CD4-positive, CD25-positive, alpha-beta regulatory T cell (primary cell): ENCODE measurements at places on chromosomes 7 and 10. TPM values are rescaled to one million over a fixed set of nuclear protein-coding genes. Genes with fewer than 3 reads are reported as not detected.

SPDYE2B gene
- total RNA-seq = not detected

BZW2 gene
- total RNA-seq = 24.2 TPM

- H3K27ac ChIP-seq = no peak overlapping the region
- H3K27me3 ChIP-seq = peaks cover 33% of the 10 kb centered on the region
- no peak for DNase-seq
- no peak overlapping the region for H3K4me3 ChIP-seq
Measured at GRCh38 chr10:121596689-121597503, 1.3 kb downstream of the FGFR2 start.

DNA sequence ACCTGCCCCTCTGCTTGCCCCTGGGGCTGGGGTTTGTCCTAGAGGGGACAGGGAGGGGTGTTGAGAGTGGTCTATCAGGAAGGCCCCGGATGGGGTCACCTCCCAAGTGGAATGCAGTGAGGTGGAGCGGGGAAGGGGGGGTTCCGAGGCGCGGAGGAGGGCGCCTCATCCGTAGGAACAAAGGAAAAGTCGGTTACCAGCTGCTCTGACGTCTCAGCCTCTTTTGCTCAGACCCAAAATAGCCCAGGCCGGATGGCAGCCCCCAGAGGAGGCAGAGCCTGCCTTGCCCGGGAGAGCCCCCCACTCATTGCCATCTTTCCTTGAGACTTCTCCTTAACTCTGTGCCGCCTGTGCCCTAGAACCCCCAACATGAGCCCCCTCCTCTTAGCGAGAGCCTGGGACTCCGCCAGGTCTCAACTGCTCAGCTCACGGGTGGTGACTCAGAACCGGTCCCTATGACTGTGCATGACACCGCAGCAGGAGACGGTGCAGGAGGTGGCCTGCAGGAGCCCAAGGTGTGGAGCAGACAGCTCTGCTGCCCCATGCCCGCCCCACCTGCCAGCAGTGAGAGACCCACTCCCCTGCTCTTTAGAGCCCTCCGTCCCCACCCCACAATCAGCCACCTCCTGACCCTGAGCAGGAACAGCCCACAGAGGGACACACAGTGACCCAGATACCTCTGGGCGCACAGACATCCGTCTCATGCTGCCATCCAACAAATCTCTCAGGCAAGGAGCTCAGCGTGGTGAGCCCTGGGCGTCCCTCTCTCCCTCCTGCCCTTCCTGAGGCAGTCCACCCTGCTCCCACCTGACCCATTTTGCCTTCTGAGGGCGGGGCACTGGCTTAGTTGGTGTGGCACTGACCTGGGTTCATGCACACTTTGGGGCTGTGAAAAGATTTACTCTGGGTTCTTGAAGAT is 13.1 kb downstream of the STX1A start:
- H3K27me3 ChIP-seq = no peaks in the 10 kb centered on the region
- H3K4me1 ChIP-seq = peaks cover 10% of the 10 kb centered on the region
- H3K36me3 ChIP-seq = peaks cover 3% of the 10 kb centered on the region
- DNase-seq = no peak

DNA sequence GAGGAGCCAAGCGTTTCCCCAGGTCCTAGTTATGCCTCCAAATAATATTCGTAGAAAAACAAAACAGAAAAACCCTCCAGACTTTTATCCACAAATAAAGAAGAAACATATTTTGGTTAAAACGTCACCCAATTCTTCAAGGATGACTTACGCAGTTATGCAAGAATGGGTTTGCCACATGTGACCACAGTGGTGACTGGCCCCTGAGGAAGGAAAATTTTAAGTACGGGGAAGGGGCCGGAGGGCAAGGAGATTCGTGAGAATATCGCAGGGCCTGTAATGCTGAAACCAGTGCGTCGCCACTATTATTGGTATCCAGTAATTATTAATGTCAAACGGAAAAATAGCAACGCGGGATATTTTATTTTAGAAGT is 537 bp upstream of the MRPS24 start:
- peak overlapping the region; percentile 64 for H3K27ac ChIP-seq
- DNase-seq = no peak
- no peaks in the 10 kb centered on the region for H3K27me3 ChIP-seq
- peak overlapping the region; percentile 79 for H3K4me3 ChIP-seq

GRCh38 chr7:25222666-25223065 is 5.6 kb downstream of the NPVF start:
- no peak overlapping the region for H3K4me3 ChIP-seq
- DNase-seq = no peak
- H3K27ac ChIP-seq = no peak overlapping the region
- H3K36me3 ChIP-seq = no peaks in the 10 kb centered on the region
- H3K27me3 ChIP-seq = peaks cover 12% of the 10 kb centered on the region

DNA sequence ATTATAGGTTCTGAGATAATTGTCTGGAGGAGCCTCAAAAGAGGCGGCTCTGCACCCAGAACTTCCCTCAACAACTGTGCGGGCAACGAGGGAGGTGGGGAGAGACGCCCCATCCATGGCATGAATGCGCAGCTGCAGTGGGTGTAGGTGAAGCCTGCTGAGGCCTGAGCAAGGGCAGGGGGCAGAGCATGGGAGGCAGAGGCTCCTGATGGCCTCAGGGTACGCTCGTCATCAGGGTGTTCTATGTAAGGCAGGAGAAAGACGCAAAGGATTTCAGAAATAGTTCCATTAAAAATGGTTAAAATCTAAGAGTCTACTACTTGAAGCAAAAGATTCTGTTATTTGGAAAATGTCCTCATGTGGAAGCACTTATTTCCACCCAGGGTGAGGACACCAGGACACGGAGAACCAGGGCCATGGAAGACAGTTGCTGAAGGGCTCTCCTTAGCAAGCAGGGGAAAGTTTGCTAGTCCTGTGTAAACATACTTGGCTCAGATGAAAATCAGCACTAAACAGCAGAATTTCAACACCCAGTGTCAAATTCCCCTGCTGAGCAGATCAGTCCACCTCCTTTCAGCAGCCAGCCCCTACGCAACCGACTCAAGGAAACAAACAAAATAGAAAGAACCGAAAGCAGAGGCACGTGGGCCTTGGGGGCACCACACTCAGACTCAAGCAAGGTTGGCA is 18.9 kb downstream of the INSIG1 start:
- peaks cover 2% of the 10 kb centered on the region for H3K27me3 ChIP-seq
- no peak overlapping the region for H3K27ac ChIP-seq
- DNase-seq = no peak
- no peaks in the 10 kb centered on the region for H3K36me3 ChIP-seq
- H3K4me3 ChIP-seq = no peak overlapping the region
- no peaks in the 10 kb centered on the region for H3K4me1 ChIP-seq

AEBP1 gene
- total RNA-seq = 4.1 TPM

- no peak for DNase-seq
- no peaks in the 10 kb centered on the region for H3K36me3 ChIP-seq
- H3K27me3 ChIP-seq = no peaks in the 10 kb centered on the region
- no peaks in the 10 kb centered on the region for H3K4me1 ChIP-seq
Measured at GRCh38 chr7:82567356-82567755, 123.8 kb upstream of the CACNA2D1 start.

C7orf57 gene
- not detected for total RNA-seq

AKR1C2 gene
- not detected for total RNA-seq

HMX2 gene
- total RNA-seq = not detected

GRCh38 chr10:124377101-124377500 is 41.6 kb downstream of the OAT start:
- H3K27ac ChIP-seq = no peak overlapping the region
- H3K27me3 ChIP-seq = peaks cover 5% of the 10 kb centered on the region
- DNase-seq = no peak
- H3K36me3 ChIP-seq = no peaks in the 10 kb centered on the region

DNA sequence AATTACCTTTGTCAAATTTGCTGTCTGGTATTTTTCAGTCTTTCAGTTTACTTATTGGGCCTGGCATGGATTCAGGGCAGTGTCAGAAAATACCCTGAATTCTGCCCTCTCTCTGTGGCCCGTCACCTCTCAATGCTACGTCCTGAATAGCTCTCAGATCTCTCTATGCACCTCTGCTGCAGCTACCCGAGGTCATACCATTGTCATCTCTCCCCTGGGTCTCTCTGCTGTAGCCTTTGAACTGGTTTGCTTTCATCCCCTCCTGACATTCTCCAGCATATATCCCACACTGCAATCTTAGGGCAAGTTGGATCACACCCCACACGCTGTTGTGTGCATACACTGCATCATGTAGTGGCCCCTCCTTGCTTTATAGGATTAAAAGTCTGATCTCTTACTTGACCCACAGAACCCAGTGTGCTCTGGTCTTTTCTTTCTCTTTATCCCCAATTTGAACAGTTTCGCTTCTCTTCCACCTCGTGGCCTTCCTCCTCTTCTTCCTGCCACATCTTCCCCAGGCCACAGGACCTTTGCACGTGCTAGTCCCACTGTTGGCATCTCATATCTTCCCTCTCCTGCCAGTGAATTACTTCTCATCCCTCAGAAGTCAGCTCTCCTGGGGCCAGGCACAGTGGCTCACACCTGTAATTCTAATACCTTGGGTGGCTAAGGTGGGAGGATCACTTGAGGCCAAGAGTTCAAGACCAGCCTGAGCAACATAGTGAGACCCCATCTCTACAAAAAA is 372.9 kb downstream of the GALNT17 start:
- no peak overlapping the region for H3K27ac ChIP-seq
- H3K4me3 ChIP-seq = no peak overlapping the region
- no peaks in the 10 kb centered on the region for H3K27me3 ChIP-seq
- H3K36me3 ChIP-seq = no peaks in the 10 kb centered on the region
- DNase-seq = no peak

- H3K4me1 ChIP-seq = no peaks in the 10 kb centered on the region
- no peak overlapping the region for H3K27ac ChIP-seq
- no peak for DNase-seq
- H3K36me3 ChIP-seq = no peaks in the 10 kb centered on the region
- no peak overlapping the region for H3K4me3 ChIP-seq
Measured at GRCh38 chr10:83553366-83553765, 585.9 kb upstream of the GHITM start.

DNA sequence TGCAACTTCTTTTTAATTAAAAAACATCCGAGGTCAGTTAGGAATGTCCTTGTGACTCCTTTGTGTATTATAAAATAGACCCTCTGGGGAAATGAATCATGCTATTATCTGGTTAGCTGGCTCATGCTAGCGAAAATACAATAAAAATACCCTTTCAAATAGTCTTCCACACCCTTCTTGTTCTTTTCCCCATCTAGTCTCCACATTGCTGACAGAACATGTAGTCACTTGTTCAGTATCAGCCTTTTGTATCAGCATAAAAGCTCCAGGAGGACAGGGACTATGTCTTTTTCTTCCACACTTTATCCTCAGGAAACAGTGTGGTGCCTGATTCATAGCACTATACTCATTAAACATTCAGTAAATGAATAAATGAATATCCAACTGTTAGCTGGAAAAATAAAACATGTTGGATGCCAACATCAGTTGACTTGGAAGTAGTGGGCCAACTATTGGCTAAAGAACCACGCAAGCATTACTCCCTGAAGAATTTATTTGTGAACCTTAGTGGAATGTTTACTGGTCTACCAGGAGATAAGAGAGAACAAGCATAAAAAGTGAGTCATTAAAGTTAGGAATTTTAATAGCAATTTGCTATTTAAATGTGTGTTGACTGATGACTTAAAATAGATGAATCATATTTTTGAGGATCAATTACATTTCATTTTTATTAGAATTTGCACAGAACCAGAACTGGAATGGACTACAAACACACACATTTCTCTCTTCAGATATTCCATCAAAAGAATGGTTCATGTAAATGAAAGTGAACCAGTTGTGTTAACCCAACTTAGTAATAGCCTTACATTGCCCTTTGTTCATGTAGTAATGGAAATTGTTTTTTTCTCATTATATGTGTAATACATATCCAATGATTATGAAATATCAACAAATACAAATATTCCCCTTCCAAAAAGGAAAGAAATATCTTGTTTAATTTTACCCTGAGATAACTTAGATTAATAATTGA is 129.6 kb downstream of the DKK1 start:
- no peak overlapping the region for H3K27ac ChIP-seq
- no peaks in the 10 kb centered on the region for H3K36me3 ChIP-seq
- DNase-seq = no peak

EPO gene
- not detected for total RNA-seq

WIPF3 gene
- total RNA-seq = not detected
